ENCODE measurements at places on chromosomes 1 and 21.

DNA sequence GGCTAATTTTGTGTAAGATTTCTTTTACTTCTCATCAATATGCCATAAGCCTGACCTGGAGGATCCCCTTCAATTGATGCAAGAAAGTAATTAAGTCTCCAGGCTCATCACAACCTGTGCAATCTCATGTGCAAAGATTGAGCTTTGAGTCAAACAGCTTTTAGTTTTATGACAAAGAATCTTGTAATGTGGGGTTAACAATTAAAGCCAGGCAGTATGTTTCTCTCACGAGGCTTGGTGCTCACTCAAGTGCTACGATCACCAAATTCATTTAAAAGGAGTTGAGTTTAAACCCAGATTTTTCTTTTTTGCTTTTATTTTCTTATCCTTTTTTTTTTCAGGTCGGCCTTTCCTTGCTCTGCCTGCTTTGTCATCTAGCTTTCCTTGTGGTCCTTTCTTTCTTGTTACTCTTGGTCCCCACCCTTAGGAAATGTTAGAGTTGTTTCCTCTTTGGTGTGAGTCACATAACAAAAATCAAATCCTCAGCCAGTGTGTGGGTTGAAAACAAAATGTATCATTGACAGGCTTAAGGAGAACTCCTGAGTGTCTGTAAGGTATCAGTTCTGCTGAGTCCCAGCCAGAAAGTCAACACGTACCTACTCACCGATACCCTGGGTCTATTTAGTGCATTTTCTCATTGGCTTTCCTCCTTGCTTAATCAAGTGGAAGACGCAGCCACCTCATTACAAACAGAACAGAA, 1037.2 kb downstream of the ADGRL2 start:
- DNase-seq = peak; percentile 69

- peak; percentile 14 for DNase-seq
Observed at GRCh38 chr1:26583646-26584485, 54.3 kb downstream of the RPS6KA1 start.

- DNase-seq = no peak
Observed at GRCh38 chr1:228079601-228080263, 2.8 kb upstream of the ARF1 start.

- no peak for DNase-seq
Observed at GRCh38 chr21:21664871-21665270, 666.7 kb downstream of the NCAM2 start.

- no peak for DNase-seq
Observed at GRCh38 chr1:166740668-166741276, 98.5 kb upstream of the POGK start.

- no peak for DNase-seq
Observed at GRCh38 chr1:159944623-159945455, 574 bp downstream of the IGSF9 start.

DNA sequence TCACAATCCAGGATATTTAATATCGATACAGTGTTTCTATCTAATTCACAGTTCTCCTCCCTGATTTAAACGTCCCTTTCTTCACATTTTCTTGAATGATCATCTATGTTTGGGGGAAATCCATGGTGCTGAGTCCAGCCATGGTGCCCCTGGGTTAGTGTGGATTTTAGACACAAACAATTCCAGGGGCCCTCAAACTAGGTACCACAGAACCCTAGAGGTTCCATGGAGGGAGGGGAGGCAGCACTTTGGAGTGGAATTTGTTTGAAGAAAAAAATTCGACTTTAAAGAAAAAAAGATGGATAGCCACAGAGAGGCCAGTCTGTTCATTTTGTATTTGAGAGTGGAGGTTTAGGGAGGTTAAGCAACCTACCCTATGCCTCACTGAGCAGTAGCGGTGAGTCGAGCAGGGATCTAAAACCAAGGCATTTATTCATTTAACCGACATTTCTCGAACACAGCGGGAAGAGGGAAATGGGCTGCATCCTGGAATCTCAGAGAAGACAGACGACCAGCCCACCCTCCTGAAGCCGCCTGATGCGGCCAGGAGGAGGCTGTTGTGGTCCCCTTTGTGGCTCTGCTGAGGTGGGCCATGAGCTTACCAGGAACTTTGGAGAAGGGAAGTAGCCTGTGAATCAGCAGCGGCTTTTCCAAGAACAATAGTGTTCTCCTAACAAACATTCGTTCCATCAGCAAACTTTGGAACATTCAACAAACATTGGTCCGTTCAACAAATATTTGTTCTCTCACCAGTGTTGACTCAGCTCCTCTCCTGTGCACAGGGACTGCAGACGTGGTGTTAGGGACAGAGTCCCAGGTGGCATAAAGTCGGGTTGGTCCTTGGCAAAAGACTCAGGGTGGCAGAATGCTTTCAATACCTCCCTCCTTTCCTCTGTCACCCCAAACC, 103.5 kb upstream of the ZBTB40 start:
- no peak for DNase-seq

DNA sequence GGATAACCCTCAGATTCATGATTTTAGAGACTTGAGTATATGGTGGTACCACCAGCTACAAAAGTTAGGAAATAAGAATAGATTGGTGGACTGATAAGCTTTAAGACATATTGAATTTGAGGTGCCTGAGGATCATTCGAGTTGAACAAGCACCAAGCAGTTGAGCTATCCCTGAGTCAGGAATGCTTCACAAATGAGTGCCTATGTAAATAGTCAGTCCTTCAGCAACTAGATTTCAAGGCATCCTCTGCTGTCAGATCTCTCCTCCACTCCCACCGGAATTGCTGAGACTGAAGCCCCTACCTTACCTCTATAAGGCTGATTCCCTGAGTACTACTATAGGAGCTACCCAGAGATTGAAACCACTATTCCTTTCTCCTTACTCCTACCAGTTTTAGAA, 7.1 kb downstream of the BTF3L4 start:
- no peak for DNase-seq

GRCh38 chr21:29372063-29372802, 73.5 kb downstream of the BACH1 start:
- peak; percentile 80 for DNase-seq

GRCh38 chr1:190679454-190679853, 201.8 kb upstream of the BRINP3 start:
- DNase-seq = peak; percentile 2

DNA sequence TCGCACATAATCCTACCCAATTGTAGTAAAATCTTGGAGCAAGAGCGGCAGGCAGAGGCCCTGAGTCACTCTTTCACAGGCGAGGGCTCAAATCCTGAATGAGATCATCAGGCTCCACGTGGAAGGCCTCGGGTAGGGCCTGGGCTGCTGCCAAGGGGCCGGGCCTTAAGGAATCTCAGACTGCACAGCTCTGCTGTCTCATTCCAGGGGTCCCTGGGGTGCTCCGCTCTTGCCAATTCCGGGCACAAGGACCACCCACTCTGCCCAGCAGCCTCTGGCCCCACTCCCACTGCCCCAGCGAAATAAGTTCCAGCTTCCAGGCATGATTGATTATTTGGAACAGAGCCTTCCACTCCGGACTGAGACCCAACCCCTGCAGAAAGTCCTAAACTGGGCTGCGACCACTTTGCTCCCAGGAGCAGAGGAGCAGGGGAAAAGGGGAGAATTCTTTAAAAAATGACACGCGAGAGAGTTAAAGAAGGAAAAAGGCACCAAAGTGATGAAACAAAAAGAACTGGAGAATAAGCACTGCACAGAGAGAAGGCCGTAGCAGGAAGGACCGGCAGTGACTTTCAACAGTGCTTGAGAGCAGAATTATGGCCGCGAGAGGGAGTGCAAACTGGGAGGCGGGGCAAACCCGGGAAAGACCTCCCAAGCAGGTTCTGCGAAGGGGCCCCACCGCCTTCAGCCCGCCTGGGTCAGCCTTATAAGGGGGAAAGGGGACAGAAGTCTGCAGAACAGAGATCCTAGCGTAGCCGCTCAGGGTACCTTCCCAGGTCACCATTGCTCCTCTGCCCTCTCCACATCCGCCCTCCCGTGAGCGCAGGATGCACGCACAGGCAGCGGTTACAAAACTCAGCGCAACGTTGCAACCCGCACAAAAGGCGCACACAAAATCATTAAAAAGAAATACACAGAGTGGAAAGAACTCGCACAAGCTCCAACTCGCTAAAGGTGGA, 2.0 kb downstream of the ADAMTS1 start:
- peak; percentile 98 for DNase-seq

DNA sequence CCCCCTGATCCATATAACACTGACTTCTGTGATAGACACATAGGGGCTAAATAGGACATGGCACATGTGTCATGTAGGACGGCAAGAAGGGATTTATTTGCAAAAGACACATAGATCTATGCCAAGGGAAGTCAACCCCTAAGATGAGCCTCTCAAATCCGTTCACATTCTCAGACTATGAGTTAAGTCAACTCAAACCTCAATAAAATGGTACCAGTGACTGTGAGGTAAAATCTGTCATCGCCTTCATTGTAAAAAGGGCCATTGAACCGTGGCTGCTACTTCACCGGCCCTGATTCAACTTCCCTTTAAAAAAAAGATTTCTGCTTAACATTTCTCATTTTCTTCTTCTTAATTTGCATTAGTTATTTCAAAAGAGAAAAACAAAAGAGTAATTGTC, 144.0 kb downstream of the ZNF281 start:
- DNase-seq = peak; percentile 54

GRCh38 chr1:87146538-87146937, 182.1 kb upstream of the LMO4 start:
- no peak for DNase-seq

DNA sequence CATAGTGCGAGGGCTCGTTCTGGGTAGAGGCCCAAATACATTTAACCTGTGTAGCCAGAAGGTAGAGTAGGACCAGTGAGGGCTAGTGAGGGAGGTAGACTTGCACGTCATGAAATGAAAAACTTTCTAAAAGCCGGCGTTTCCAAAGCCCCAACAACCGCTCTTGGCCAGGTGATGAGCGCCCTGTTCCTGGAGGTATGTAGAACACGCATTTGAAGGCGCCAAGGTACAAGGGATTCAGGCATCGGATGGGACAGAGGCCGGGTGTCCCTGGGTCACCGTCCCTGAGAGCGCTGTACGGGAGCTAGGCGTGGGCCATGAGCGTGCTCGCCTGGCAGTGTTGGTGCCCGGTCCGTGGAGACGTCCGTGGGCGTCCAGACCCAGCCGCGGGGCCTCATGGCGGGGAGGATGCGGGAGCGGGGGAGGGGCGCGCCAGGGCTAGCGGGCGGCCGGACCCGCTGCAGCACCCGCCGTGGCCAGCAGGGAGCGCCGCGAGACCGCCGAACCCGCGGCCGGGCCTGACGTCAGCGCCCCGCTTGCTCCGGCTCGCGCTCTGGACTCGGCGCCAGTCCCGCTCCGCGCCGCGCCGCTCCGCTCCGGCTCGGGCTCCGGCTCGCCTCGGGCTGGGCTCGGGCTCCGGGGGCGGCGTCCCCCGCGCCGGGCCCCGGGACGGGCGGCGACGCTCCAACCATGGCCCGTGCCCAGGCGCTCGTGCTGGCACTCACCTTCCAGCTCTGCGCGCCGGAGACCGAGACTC, at the start of gene PTPRU:
TSS of gene PTPRU (plus strand) at position 568 of the 757 bp plus-strand sequence. CDS start at position 691, 123 bp downstream.
- peak; percentile 69 for DNase-seq

- no peak for DNase-seq
Observed at GRCh38 chr1:204867666-204868339, 2.9 kb upstream of the NFASC start.

GRCh38 chr1:168098534-168099320, 38.0 kb downstream of the GPR161 start:
- DNase-seq = no peak

GRCh38 chr1:12052008-12052573, 11.0 kb upstream of the TNFRSF8 start:
- DNase-seq = peak; percentile 82

GRCh38 chr1:227788271-227789083, 27.0 kb upstream of the PRSS38 start:
- DNase-seq = no peak
